Placental pericyte (primary cell): ENCODE measurements at places on chromosomes 7 and 10. TPM values are rescaled to one million over a fixed set of nuclear protein-coding genes. Genes with fewer than 3 reads are reported as not detected.

ACHE gene
- total RNA-seq = 0.14 and 0.22 TPM in 2 replicates

SFTPA1 gene
- not detected in 2 replicates for total RNA-seq

SMKR1 gene
- total RNA-seq = 0.66 TPM in 1 of 2 replicates, not detected in the other

OR2A7 gene
- 0.22 and 0.57 TPM in 2 replicates for total RNA-seq

OR2A42 gene
- not detected in 2 replicates for total RNA-seq
